Hepatic stellate cell (primary cell): ENCODE measurements at places on chromosomes 13 and 19.

DNA sequence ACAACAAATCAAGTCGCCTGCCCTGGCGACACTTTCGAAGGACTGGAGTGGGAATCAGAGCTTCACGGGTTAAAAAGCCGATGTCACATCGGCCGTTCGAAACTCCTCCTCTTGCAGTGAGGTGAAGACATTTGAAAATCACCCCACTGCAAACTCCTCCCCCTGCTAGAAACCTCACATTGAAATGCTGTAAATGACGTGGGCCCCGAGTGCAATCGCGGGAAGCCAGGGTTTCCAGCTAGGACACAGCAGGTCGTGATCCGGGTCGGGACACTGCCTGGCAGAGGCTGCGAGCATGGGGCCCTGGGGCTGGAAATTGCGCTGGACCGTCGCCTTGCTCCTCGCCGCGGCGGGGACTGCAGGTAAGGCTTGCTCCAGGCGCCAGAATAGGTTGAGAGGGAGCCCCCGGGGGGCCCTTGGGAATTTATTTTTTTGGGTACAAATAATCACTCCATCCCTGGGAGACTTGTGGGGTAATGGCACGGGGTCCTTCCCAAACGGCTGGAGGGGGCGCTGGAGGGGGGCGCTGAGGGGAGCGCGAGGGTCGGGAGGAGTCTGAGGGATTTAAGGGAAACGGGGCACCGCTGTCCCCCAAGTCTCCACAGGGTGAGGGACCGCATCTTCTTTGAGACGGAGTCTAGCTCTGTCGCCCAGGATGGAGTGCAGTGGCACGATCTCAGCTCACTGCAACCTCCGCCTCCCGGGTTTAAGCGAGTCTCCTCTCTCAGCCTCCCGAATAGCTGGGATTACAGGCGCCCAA, at the start of gene LDLR:
Gene LDLR (plus strand): TSS at position 210 of the 760 bp plus-strand sequence. CDS start 86 bp downstream, at position 296.
- peak; percentile 87 for DNase-seq

DNA sequence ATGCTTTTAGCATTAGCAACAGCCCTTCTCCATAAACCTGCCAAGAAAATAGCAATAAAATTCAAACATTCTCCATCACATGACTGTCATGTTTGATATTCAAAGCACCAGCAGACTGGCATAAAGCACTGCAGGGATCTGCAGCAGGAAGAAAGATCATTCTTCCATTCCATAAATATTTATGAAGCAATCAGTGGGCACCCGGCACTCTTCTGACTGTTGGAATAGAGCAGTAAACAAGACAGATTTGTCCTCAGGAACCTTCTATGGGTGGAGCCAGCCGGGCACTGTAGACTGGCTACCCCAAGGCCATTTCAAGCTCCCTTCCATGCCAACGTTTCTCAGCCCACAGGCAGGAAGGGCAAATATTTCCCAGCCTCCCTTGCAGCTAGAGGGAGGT, 25.5 kb downstream of the PLA2G4C start:
- DNase-seq, result no peak

DNA sequence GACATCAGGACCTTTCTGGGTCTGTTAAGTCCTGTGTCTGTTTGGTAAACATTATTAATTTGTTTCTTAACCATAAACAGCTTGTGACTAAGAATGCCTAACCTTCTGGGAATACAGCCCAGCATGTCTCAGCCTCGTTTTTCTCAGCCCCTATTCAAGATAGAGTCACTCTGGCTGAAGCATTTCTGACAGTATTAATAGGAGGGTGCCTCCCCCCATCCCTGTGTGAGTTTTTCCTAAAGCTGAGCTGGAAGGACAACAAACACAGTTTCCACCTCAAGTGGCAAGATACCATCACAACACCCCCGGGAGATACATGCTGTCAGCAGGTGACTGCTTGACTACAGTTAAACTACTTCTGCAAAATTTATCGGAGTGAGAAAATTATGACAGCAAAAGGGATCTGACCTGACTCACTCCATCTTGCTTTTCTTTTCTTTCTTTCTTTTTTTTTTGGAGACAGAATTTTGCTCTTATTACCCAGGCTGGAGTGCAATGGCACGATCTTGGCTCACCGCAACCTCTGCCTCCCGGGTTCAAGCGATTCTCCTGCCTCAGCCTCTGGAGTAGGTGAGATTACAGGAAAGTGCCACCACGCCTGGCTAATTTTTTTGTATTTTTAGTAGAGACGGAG, 59.3 kb upstream of the ABCC4 start:
- DNase-seq, result no peak

DNA sequence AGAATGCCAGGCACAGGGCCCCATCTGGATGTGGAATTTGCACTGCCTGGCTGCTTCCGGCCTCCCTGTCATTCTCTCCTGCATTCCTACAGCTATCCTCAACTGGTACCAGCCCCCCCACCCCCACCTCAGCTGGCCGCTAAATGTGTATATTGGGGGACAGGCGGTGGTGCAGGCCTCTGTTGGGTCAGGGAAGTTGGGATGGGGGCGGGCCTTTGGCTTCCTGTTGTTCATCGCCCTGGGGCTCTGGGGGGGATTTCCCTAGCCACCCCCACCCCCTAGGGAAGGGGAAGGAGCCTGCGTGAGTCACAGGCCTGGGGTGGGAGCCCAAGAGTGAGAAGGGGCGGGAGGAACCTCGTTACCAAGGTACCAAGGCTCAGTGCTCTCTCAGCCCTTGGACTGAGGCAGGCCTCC, 10.6 kb downstream of the POU2F2 start:
- DNase-seq, result peak; percentile 93

DNA sequence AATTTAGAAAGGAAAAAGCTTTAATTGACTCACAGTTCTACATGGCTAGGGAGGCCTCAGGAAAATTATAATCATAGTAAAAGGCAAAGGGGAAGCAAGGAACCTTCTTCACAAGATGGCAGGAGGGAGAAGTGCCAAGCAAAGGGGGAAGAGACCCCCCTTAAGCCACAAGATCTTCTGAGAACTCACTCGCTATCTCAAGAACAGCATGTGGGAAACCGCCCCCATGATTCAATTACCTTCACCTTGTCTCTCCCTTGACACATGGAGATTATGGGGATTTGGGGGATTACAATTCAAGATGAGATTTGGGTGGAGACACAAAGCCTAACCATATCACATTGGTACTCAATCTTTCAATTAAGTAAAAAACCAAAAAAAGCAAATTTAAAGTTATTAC, 1778.7 kb upstream of the MIR17HG start:
- no peak for DNase-seq

DNA sequence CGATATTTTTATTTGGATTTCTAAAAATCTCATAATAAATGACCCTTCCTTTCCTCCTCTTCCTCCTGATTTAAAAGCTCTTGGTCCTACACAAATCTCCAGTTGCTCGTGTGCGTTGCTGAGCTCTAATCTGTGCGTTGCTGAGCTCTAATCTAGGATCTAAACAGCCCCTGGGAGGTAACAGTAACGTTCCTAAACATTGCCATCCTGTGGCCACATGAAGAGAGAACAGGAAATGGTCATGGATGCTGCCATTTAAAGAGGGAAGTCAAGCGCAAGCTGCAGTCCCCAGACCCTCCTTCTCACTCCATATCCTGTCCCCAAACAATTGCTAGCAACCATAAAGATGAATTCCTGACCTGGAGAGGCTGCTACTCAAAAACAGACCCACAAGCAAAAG, 170.8 kb downstream of the NUFIP1 start:
- DNase-seq, result no peak

DNA sequence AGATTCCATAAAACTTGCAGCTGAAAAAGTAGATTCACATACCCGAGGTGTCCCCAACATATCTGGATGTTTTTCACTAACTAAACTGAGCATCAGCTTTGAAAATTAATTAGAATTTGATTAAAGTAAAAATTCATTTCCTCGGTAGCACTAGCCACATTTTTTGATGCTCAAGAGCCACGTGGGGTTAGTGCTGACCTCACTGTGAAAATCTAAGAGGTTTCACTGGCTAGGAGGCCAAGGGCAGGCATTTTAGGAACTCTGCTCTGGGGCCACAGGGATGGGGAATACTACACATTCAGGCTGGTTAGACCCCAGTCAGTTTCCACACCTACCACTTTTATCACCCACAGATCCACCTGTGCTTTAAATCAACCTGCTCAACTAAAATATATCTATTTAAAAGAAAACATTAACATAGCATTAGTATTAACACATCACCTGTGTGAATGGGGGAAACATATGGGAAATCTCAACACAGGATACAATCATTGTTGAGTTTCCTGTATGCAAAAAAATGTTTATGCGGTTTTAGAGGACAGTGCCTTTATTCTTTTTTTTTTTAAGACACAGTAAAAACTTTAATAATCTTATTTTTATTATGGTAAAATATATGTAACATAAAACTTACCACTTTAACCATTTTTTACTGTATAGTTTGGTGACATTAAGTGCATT, 45.5 kb downstream of the BRD4 start:
- no peak for DNase-seq

- no peak for DNase-seq
These were observed 5.1 kb downstream of the GRK1 start for GRCh38 chr13:113672002-113672651.

DNA sequence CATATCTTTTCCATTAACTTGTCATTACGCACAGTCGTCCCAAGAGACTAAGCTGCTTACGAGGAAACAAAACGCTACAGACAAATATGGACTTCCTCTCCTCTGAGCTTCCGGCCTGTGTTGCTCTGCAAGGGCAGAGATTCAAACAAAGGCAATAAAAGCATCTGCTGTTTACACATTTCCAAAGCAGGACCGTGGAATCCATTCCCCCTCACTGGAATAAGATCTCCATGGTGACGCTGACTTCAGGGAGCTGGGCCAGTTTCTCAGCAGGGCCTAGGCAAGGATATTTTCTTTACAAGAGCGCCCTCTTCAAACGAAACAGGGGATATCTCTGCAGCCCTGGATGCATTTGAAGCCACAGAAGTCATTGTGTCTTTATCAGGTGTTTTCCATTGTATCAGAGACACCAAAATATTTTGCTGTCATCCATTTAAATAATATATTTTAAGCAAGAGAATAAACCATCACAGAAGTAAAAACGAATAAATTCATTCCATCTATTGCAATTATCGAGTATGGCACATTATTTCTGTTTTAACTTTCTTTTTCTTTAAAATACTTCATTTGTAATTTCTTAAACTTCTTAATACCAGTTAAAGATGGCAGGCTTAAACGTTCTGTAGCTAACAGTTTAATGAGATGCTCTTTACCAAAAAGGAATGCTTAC, 177.5 kb downstream of the DCLK1 start:
- peak; percentile 32 for DNase-seq

DNA sequence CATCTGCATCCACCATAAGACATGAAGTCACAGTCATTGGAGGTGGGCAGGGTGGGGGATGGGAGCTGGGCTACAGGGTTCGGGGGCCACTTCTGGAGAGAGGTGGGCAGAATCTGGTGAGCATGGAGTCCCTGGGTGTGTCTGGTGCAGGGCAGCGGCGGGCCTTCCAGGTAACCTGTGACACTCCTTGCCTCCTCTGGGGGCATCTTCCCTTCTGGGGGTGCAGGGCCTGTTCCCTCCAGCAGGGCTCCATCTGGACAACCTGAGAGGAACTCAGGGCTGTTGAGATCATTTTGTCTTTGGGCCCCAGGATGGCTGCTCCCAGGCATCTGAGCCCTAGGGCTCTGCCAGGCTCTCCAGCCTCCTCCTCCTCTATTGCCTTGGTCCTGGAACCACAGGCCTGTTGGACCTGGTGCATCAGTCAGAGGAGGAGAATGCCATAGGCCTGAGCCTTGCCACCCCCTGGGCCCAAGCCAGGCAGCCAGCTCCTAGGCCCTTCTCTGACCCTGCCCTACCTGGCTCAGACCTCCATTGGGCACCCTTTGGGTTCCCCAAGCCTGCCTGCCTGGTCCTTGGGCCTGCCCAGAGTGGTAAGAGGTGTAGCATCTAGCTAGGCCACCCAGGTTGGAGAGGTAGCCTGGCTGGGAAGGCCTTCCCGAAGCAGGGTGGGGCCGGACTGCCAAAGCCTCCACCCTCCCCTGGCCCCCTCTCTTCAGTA, 13.4 kb downstream of the LYL1 start:
- DNase-seq, result peak; percentile 62

- no peak for DNase-seq
These were observed 17.2 kb downstream of the PKN1 start for GRCh38 chr19:14450168-14450874.

GRCh38 chr19:45103156-45103507, 10.2 kb downstream of the PPP1R37 start:
- DNase-seq, result no peak

DNA sequence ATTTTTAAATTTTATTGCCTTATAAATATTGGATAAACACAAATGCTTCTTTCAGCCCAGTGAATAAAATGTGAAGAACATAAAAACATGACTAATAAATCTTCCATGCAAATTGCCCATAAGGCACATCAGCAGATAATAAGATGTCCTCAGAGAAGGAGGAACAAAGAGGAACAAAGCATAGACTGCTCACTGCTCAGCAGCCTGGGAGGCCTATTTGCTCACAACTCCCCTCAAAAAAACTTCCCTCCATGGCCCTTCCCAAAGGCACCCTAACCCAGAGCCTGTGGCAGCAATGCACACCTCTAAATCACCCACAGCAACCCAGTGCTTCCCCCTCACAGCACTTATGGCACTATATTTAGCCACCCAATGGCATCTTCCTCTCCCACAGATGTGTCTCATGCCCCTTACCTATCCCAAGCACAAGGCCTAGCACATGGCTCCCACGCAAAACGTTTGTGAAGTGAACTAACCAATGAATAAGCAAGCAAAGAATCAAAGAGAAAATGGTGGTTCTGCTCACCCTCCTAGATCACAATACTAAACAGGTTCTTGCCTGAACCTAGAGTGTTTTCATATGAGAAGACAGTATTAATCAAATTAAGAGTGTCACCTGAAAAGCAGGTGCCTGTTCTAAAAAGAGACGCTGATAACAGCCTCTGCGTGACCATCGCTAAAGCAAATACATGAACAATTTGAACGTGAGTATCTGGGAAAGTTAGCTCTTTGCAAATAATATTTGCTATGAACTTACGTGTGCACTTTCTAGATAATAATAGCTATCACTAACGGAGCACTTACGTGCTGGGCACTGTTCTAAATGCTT, 96.9 kb downstream of the TBC1D4 start:
- DNase-seq, result no peak

GRCh38 chr13:31686670-31687425, 52.5 kb upstream of the RXFP2 start:
- DNase-seq, result peak; percentile 23

DNA sequence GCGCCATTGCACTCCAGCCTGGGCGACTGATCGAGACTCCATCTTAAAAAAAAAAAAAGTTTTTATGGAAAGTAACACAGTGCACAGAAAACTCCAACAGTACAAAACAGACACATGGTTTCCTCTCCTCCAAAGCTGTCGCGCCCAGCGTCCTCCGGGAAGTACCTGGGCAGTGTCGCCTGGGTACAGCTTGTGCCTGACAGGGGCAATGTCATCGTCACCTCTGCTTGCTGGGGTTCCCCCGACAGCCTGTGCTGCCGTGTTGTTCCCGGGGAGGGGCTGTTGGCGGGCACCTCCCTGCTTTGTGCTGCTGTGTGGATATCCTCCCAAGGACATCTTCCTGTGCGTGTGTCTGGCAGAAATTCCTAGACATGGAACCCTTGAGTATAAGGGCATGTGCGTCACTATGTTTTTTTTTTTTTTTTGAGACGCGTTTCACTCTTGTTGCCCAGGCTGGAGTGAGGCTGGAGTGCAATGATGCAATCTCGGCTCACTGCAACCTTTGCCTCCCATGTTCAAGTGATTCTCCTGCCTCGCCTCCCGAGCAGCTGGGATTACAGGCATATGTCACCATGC, 2.4 kb upstream of the F2RL3 start:
- peak; percentile 84 for DNase-seq

- peak; percentile 2 for DNase-seq
These were observed 1.0 kb downstream of the ZNF253 start for GRCh38 chr19:19866611-19867248.
